ENCODE measurements at places on chromosomes 5 and 9. TPM values are rescaled to one million over a fixed set of nuclear protein-coding genes. Genes with fewer than 3 reads are reported as not detected.

The CLIC3 gene
- not detected for total RNA-seq

- no peak for DNase-seq
- H3K27ac ChIP-seq = peak overlapping the region; percentile 33
- no peaks in the 10 kb centered on the region for H3K27me3 ChIP-seq
- no peaks in the 10 kb centered on the region for H3K4me1 ChIP-seq
Observed at GRCh38 chr9:274406-274805, 59.7 kb downstream of the DOCK8 start.

- no peaks in the 10 kb centered on the region for H3K4me1 ChIP-seq
- H3K27me3 ChIP-seq = no peaks in the 10 kb centered on the region
- H3K36me3 ChIP-seq = no peaks in the 10 kb centered on the region
- peak; percentile 43 for DNase-seq
Observed at GRCh38 chr9:95494022-95494415, 22.8 kb downstream of the PTCH1 start.

DNA sequence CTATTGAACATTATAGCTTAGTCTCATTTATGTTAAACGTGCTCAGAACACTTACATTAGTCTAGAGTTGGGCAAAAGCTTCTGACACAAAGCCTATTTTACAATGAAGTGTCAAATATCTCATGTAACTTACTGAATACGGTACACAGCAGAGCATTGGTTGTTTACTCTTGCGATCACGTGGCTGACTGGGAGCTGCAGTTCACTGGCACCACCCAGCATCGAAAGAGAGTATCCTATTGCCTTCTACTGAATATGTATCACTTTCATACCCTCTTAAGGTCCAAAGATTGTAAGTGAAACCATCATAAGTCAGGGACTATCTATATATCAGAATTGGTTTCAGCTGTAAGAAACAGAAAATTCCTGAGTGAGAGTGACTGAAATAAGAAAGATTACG, 42.6 kb upstream of the OSMR start:
- no peak overlapping the region for H3K4me3 ChIP-seq
- no peaks in the 10 kb centered on the region for H3K36me3 ChIP-seq
- no peak for DNase-seq

The LRRC19 gene
- 31.0 TPM for total RNA-seq

DNA sequence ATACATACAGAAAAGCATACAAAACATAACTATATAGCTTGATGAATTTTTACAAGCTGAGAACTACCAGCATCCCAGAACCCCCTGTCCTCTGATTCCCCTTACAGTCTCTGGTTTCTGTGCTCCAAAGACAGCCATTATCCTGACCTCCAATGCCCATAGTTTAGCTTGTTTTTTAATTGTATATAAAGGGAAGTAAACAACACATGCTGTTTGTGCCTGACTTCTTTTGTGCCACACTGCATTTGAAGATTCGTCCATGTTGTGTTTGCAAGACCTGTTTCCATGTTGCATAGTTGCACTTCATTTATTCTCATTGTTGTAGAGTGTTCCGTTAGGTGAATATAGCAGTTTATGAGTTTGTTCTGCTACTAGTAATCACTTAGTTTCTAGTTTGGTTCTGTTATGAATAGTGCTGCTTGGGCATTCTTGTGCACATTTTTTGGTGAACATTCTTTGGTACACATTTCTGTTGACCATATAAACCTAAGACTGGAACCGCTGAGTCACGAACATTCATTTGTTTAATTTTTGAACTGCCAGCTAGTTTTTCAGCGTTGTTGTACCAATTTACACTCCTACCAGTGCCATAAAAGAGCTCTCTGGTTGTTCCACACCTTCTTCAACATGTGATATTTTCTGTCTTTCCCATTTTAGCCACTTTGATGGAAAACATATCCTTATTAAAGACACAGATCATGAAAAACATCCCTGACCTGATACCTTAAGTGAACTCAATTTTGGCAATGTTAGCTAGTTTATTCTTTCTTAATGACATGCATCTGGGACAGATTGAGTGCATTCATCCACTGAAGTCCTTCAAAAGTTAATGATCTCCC, 78.1 kb upstream of the ANXA1 start:
- no peak overlapping the region for H3K4me3 ChIP-seq
- H3K36me3 ChIP-seq = no peaks in the 10 kb centered on the region
- peak overlapping the region; percentile 70 for H3K27ac ChIP-seq
- no peak for DNase-seq
- H3K4me1 ChIP-seq = peaks cover 13% of the 10 kb centered on the region
- no peaks in the 10 kb centered on the region for H3K27me3 ChIP-seq

Measured in transverse colon (tissue), 4 donors.